Stimulated activated CD8-positive, alpha-beta memory T cell treated with anti-CD3 and anti-CD28 coated beads, Interleukin-4, amount 100 ng/mL, for 4 hours (primary cell): ENCODE measurements at places on chromosomes 4 and X.

GRCh38 chr4:73433140-73433539 lies 2.9 kb upstream of the AFP start:
- no peak for DNase-seq

DNA sequence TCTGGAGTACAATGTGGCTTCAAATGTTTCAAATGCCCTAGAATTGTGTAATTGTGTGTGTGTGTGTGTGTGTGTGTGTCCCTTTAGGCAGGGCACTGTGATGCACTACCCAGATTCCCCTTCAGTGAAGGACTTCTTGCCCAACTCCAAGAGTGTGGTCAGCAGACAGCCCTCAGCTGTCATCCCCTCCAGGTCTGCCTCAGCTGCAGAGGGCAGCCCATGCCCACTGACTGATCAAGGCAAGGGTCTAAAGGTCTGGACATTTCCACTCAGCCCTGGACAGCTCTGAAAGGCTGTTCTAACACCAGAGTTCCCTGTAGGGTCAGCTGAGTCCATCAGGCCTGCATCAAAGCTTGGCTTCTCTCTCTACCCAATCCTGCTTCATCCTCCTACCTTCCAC lies 83.9 kb upstream of the USP9X start:
- no peak for DNase-seq

DNA sequence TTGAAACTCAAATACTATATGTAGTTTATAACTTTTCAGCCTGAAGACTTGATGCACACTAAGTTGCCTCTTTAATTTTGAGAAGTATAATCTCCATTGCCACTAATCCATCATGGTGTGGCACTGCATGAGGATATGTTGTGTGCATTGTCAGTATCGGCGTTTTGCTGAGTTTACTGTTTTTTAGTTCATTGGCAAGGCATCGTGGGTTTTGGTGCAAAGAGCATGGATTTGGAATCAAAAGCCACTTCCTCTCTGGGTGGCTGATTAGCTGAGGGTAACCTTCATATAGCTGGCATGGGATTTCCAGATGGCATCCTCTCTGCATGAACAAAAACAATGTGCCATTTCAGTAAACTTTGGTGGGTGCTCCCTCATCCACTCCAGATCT lies 38.7 kb downstream of the FHL1 start:
- no peak for DNase-seq

DNA sequence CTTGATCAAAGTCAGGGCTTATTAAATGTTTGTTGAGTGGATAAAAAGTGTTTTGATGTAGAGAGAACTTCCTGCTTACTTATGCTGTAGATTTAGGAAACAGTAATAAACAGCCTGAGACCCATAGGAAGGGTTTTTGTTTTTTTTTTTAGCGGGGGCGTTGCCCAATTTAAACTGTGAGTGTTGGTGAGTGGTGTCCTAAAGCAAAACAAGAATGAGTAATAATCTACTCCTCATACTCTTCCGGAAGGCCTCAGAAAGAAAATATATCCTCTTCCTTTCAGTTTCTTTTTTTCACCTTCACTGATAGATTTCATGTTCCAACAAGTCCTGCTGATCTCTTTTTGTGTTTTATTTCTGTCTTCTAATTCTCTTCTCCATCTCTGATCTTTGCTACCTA lies 104.4 kb upstream of the SCML1 start:
- DNase-seq = no peak

DNA sequence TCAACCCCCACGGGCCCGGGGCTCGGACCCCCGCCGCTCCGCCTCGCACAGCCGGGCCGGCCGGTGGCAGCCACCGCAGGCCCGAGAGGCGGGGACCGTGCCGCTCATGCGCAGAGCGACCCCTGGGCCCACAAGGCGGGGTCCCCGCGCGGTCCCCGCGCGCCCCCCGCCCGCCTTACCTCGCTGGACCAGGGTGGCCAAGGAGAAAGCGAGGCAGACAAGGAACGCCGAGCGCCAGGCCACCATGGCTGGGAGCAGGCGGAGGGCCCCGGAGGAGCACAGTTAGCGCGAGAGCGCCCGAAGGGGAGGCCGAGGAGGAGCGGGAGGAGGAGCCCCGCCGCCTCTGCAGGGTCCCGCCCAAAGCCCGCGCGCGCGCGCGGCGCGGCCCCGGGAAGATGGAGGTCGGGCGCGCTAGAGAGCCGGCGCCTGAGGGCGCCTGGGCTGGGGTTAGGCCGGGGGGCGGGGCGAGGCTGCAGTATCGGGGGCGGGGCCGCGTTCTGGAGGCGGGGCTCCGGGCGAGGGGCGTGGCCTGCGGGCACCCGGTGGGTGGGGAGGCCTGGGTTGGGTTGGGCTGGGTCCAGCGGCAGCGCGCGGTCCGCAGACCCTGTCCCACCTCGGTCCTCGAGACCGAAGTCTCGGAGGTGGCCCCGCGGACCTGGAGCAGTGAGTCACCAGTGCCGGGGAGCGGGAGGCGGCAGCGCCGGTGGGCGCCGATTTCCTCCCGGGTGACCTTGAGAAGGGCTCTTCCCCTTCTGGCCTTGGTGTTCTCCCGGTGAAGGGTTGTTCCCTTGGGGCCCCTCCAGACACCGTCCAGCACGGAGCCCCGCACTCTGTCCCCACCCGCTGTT lies at the start of gene CD99L2:
CD99L2 (minus strand) TSS at position 326 of the 848 bp plus-strand sequence; CDS start at position 246, 80 bp downstream.
- peak; percentile 73 for DNase-seq

DNA sequence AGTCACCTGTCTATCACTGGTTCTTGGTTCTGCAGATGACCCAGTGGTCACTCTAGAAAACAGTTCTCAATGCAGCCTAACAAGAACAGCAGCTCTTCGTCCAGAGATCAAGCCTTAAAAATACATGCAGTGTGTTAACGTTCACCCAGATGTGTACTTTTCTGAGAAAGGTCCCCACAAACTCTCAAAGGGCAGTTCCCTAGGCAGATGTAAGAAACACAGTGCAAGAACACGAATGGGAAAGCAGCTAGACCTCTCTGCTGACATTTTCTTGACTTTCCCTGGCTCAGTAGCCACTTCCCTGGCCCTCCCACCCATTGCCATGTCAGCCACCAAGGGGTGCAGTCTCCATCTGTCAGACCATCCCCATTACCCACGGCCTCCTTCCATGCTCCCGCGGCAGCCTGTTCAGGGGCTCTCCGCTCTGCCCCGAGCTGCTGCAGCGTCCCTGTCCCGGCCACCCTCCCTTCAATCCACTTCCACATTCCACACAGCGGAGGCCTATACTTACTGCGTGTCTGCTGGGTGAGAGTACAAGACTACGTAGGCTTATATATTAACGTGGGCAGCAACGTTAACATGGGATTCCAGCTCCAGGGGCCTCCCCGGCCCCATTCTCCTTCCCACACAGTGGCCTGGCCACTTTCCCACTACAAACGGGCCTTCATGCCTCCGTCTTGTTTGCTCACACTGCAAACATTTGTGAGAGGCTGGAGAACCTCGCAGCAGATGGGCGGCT lies 34.3 kb downstream of the IRF2 start:
- no peak for DNase-seq

- no peak for DNase-seq
These were observed 91.2 kb downstream of the COX7B2 start for GRCh38 chr4:46817806-46818205.

DNA sequence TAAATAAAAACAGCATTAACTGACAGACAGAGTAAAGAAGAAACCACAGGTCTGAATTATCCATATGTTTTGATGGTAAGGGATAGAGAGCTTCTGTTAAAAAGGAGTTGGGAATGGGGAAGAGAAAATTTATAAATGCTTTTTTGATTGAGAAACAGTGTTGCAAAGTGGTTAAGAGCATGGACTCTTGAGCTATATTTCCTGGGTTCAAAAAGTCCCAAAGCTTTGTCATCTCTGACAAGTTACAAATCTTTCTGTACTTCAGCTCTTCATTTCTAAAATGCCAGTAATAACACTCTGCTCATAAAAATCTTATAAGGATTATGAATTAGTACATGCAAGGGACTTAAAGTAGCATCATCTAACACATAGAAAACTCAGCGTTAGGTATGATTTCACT lies 62.2 kb downstream of the N4BP2 start:
- DNase-seq = no peak

DNA sequence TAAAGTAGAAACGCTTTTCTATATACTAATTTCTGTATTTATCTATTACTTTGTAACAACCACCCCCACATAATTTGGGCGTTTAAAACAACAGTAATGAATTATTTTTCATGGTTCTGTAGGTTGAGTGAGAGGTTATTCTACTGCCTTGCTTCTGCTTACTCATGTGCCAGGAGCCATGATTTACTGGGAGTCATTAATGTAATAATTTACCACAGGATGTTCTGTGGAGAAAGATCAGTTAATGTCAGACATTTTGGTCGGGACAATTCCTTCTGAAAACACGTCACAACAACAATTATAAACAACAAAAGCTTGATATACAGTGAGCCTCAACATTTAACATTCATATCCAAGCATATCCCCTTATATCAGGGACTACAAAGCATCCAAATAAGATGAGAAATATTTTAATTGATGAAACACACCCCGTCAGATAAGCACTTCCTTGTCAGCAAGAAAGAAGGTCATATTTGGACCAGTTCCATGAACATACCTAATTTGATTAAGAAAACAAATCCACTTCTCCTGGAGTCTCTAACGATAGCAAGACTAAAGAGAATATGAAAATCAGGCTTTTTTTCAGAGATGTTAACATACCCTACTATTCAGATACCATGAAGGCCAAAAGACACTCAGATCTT lies 238.5 kb downstream of the PRDM5 start:
- no peak for DNase-seq

DNA sequence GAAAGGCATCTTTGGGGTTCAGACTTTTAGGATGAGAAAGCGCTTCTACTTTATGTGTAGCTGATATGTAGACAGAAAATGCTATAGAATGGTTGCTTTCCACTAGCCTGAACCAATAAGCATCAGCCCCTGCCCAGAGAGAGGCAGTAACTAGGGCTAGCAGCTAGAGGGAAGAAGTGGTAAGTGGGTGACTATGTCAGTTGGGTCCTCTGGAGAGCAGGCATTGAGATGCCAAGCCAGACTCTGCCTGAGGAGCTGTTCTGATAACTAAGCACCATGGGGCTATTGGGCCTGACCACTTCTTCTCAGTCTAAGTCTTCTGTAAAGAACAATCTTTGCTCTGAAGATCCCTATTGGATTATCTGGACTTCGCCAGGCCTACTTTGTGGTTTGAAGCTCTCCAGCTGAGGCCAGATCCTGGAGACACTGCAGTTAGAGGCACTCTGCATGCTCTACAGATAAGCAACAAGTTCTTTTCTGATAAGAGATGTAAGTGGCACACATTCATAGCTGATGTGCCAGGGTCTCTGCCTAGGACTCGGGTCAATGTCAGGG lies 146.1 kb downstream of the RBM46 start:
- no peak for DNase-seq

- DNase-seq = no peak
These were observed 465.4 kb upstream of the SMIM31 start for GRCh38 chr4:164288578-164288977.

DNA sequence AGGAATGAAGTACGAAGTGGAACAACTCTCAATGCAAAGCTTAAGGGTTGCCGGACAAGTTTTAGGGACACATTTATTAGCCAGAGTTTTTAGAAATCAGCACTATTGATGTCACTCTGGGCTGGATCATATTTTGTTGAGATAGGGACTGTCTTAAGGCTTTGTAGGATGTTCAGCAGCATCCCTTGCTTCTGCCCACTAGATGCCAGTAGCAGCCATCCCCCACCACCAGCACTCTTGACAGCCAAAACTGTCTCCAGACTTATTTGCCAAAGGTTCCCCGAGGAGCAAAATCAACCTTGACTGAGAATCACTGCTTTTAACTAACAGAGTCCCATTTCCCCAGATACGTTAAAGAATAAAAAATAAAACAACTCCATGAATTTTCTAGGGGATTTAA lies 1497.3 kb downstream of the STIM2 start:
- DNase-seq = no peak

DNA sequence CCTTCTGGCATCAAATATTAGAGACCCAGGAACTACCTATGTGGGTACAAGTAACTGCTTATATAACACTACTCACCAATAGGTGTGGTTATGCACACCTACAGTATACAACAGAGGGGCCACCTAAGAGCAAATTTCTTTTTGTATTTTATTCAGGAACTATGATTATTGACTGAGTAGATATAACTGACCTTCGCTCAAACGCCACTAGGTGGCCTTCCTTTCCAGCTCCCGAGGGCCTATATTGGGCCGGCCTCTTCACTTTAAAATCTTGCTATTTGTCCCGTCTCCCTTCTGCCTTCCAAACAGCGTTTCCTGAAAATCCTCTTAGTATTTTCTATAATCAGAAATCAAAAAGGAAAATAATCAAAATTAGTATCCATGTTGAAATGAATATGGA lies 19.9 kb upstream of the PABPC5 start:
- DNase-seq = no peak

DNA sequence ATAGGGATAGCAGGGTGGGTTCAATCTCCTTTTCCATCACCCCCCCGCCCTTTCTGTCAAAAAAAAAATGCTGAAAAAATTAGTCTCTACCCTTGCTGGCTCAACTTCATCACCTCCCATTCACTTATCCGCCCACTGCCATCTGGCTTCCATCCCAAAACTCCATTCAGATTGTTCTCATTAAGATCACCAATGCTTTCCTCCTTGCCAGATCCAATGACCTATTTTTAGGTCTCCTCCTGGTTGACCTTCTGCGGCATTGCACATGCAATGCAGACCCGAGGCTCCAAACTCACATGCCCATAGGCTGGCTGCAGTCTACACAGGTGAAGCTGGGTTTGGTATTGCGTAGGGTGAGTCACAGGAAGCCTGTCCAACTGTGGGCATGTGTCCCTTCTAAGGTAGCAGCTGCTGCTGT lies 21.1 kb upstream of the STIM2 start:
- DNase-seq = no peak
